ENCODE measurements at places on chromosomes 3 and 15.

DNA sequence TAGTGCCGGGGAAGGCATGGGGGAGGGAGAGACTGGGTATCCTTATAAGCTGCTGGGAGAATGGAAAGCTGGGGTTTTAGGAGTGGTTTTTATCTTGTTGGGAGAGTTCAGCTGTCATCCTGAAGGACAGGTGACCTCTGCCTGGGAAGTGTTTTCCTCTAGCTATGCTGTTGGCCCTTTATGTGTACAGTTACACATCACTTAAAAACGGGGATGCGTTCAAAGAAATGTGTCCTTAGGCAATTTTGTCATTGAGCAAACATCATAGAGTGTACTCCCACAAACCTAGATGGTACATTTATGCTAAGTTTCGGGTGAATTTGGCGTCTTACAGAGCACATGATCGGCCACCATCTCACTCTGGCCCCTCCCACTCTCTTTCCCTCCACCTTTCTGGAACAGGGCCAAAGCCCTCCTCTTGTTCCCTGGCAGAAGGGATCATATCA lies 164.3 kb upstream of the NUDT16 start:
- no peak for DNase-seq

- DNase-seq, result no peak
Measured at GRCh38 chr3:61182662-61183061, 68.6 kb downstream of the FHIT start.

- DNase-seq, result no peak
Measured at GRCh38 chr3:18747383-18747782, 322.2 kb upstream of the SATB1 start.

- peak; percentile 38 for DNase-seq
Measured at GRCh38 chr15:39315206-39315850, 265.6 kb upstream of the THBS1 start.

GRCh38 chr3:105349684-105350387 lies 16.9 kb upstream of the ALCAM start:
- no peak for DNase-seq

DNA sequence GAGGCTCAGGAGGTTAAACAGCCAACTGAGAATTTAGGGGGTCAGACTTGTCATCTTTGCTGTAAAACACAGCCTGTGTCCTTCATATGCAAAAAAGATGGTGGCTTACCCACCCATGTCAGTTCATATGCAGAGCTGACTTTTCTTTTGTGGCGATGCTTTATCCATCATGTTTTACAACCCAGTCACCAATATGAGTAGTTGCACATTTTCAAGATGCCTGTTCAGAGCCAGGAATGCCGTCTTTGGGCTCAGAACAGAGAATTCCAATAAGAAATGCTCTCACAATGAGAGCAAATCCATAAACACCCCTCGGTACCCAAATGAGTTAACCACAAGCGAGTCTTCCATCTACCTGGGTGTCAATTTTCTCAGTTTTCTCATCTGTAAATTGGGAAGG lies 83.6 kb downstream of the TIGIT start:
- DNase-seq, result peak; percentile 59

- no peak for DNase-seq
Measured at GRCh38 chr3:50592568-50592967, 19.0 kb downstream of the CISH start.

DNA sequence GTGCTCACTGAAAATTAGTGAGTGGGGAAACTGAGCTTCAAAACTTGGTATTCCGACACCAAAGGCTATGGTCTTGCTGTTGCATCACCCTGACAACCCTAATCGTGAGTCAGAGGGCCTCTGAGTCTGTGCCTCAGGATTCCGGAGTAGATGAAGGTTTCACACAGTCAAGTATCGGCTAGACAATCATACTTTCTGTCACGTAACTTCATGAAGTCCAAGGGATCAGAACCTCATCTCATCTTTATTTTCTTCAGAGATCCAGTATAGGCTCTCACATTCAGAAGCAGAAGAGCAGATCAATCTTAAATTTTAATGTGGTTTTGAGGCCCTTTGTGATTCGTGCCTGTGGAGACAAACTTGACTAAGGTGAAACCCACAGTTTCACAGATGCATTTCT lies 26.1 kb upstream of the NECTIN3 start:
- DNase-seq, result no peak

GRCh38 chr15:57540736-57541135 lies 51.0 kb upstream of the MYZAP start:
- DNase-seq, result no peak

DNA sequence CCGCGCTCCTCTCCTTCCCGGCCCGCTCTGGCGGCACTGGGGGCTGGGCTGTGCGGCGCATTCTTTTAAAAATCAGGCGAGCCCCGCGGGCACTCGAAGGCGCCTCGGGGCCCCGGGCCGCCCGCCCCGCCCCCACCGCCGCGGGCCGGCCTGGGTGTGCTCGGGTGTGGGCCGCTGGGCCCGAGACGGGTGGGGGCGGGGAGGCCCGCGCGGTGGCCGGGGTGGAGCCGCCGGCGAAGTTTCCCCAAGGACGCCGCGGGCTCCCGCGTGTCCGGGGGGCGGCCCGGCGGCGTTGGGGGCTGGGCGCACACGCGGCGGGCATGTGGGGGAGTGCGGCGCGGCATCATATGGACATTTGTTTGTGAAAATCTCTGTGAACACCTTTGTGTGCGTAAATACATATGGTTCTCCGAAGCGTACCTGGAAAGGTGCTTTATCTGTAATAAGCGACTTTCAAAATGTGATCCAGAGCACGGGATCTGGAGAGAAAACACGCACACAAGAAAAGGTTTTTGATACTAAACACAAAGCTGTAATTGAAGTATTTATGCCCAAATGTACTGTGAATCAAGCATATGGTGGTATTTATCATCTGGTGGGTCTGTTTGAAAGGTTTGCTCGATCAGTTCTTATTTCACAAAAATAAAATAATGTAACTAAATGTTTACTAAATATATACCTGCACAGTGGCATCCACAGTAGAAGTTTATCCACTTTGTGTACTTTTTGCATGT lies 612 bp upstream of the TBL1XR1 start:
- DNase-seq, result no peak

DNA sequence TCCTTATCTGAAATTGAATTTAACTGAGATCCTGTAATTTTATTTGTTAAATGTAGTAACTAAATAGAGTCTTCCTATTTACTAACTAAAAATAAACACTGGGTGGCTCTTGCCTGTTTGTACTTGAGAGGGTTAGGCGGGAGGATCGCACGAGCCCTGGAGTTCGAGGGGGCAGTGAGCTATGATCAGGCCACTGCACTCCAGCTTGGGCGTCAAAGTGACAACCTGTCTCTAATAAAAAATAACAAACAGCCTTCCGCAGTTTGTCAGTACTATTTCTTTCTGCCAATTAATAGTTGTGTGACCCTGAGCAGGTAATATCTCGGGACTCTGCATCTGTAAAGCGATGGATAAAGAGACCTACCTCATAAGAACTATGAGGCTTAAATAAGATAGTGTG lies 768 bp upstream of the PDE12 start:
- DNase-seq, result no peak

DNA sequence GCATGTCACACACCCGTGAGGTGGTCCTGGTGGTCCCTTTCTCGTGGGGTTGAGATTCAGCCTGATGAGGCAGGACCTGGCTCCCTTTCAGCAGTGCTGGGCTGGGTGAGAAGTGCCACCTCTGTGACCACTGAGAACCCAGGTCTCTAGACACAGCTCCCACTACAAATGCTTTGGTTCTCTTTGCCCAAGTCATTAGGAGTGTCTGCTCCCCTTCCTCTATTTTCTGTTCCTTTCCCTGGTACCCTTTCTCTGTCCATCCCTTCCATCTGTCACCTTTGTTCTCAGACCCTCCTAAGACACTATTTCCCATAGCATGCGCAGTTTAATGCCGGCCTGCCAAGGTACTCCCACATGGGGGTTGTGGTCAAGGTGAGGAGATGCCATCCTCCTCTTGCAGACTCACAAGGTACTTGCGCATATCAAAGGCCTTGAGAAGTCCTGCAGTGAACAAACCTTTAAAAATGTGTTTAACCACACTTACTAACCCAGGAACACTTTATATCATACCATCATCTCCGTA lies 297.7 kb downstream of the LRTM1 start:
- DNase-seq, result no peak

GRCh38 chr3:132164469-132165092 lies 129.8 kb upstream of the CPNE4 start:
- no peak for DNase-seq

- DNase-seq, result no peak
Measured at GRCh38 chr3:31390466-31390865, 142.3 kb upstream of the STT3B start.

- no peak for DNase-seq
Measured at GRCh38 chr3:56547486-56547885, 9.5 kb upstream of the CCDC66 start.

DNA sequence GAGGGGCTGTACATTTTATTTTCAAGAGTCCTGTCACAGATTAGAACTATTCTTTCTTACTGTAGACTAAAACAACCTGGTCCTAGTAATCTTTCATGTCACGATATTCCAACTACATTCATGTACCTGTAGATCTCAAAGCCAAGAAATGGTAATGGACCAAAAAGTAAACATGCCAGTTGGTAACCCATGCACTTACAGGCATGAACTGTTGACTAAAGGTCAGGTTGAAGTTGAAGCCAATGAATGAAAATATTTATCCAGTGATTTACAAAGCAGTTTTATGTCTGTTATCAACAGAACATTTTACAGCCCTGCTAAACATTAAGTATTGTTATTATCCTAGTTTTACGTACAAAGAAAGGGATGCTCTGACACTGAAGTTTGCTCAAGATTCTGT lies 25.3 kb downstream of the LRRC57 start:
- no peak for DNase-seq

DNA sequence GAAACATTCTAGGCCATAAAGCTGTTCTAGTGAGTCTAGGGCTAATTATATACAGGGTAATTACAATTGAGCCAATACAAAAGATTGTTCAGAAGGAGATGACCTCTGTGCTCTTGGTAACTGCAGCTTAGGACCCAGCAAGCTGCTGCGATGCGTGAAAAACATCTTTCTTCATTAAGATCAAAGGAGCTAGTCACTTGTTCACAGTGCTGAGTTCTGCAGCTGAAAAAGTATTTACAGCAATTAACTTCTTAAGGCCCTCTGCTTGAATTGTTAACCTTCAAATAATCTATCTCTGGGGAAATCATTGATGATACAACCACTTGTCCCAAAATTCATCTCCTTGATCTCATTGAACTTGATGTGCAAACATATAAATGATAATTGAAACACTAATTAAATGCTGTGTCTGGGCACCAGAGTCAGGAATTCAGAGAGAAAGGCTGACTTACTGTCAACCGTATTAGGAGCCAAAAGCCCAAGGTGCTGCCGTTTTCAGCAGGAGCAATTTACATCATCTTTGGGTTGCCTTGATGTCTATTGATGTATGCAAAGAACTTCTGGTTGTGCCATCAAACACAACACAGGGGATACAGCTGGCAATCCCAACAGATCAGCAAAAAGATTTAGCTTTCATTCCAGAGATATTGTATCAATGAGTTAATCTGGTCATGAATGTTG lies 213.0 kb downstream of the NECTIN3 start:
- DNase-seq, result no peak

GRCh38 chr3:8359133-8359532 lies 142.5 kb upstream of the LMCD1 start:
- no peak for DNase-seq

All from AG10803 (cell line).